ENCODE measurements at places on chromosomes 12 and 14.

DNA sequence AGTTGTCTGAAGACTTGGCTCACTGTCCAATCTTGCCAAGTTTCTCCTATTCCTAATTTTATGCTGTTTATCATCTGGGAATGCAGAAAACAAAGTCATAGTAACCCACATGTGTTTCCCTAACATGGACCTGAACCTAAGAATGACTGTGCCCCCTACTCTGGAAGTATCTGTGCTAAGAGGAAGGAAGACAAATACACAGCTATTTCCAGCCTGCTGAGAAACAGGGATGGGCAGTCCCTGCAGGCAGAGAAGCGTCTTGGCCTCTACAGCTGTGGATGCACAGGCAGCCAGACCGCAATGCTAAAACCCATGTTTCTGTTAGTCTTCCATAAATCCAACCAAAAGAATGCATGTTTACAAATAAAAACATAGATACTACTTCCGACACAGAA, 56.2 kb downstream of the DUSP16 start:
- H3K4me1 ChIP-seq = peaks cover 4% of the 10 kb centered on the region
- DNase-seq = no peak
- H3K4me3 ChIP-seq = no peak overlapping the region
- H3K36me3 ChIP-seq = no peaks in the 10 kb centered on the region
- H3K27me3 ChIP-seq = no peaks in the 10 kb centered on the region

- no peak for DNase-seq
- no peaks in the 10 kb centered on the region for H3K4me1 ChIP-seq
- no peaks in the 10 kb centered on the region for H3K27me3 ChIP-seq
- H3K4me3 ChIP-seq = no peak overlapping the region
- no peaks in the 10 kb centered on the region for H3K36me3 ChIP-seq
- no peak overlapping the region for H3K27ac ChIP-seq
Observed at GRCh38 chr12:32671930-32672780, 6.9 kb upstream of the DNM1L start.

DNA sequence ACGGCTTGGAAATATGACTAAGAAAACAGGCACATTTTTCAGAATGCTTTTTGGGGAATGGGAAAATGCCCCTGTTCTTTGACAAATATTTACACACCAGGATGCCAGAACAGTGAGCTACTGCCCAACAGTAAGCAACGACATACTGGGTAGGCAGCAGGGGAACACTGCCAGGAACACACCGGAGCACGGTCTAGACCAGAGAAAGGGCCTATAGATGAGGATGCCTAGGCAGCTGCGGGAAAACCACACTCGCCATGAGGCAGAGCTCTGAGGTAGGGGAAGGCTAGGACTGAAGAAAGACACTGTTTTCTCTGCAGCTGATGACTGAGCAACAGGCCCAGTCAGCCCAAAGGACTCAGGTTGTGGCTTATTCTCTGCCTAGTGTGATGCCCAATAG, 45.9 kb upstream of the COL2A1 start:
- H3K27ac ChIP-seq = no peak overlapping the region
- no peaks in the 10 kb centered on the region for H3K4me1 ChIP-seq
- no peak for DNase-seq
- no peak overlapping the region for H3K4me3 ChIP-seq
- H3K27me3 ChIP-seq = no peaks in the 10 kb centered on the region

DNA sequence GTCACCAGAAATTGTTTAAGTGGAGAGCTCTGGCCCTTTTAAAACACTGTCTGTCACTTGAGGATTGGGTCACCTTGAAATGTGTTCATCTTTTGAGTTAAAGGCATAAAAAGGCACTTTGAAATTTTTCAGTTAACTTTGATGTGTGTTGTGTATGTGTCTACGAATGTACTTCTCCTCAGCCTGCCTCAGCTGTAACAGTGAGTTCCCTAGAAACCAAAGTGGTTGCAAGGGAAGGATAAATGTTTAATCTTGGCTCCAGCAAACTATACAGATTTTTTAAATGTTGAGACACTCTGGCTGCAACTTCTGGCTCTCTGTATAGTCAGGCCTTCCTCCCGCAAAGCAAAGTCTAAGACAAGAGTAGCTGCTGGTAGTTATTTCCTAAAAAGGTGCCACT, 8.3 kb downstream of the DERA start:
- H3K4me3 ChIP-seq = no peak overlapping the region
- H3K27me3 ChIP-seq = no peaks in the 10 kb centered on the region
- H3K36me3 ChIP-seq = peaks cover 4% of the 10 kb centered on the region
- H3K4me1 ChIP-seq = peaks cover 5% of the 10 kb centered on the region

DNA sequence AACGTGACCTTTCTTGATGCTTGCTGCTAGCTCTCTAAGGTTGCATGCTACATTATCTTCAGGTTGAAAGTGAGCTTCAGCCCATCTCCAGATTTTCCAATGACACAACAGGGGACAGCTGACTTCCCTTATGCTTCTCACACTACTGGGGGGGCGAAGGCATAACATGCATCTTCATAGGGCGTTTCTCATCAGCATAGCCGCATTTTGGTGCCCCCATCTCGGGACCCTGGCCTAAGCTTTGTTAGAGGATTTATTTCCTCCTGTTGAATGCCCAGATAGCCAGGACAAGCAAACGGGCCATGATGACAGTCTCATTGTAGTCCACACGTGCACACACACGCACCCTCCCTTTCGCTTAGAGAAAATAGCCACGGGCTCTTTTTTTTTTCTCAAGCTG, 30.7 kb downstream of the SSPN start:
- no peak for DNase-seq
- H3K4me3 ChIP-seq = no peak overlapping the region
- no peak overlapping the region for H3K27ac ChIP-seq
- peaks cover 5% of the 10 kb centered on the region for H3K4me1 ChIP-seq
- no peaks in the 10 kb centered on the region for H3K36me3 ChIP-seq

- peaks cover 7% of the 10 kb centered on the region for H3K4me1 ChIP-seq
- peak overlapping the region; percentile 80 for H3K4me3 ChIP-seq
- DNase-seq = no peak
Observed at GRCh38 chr12:47078733-47079467, 521 bp upstream of the PCED1B start.

- peaks cover 2% of the 10 kb centered on the region for H3K36me3 ChIP-seq
- peaks cover 42% of the 10 kb centered on the region for H3K4me1 ChIP-seq
- DNase-seq = no peak
- no peak overlapping the region for H3K4me3 ChIP-seq
- H3K27ac ChIP-seq = peak overlapping the region; percentile 11
Observed at GRCh38 chr14:68622856-68623255, 170.0 kb downstream of the ZFP36L1 start.

- peaks cover 5% of the 10 kb centered on the region for H3K4me1 ChIP-seq
- DNase-seq = no peak
- no peaks in the 10 kb centered on the region for H3K27me3 ChIP-seq
- H3K27ac ChIP-seq = no peak overlapping the region
- no peak overlapping the region for H3K4me3 ChIP-seq
- peaks cover 3% of the 10 kb centered on the region for H3K36me3 ChIP-seq
Observed at GRCh38 chr14:23097786-23098185, 2.5 kb downstream of the C14orf119 start.

- no peak for DNase-seq
- H3K36me3 ChIP-seq = no peaks in the 10 kb centered on the region
- H3K4me3 ChIP-seq = no peak overlapping the region
- H3K27me3 ChIP-seq = no peaks in the 10 kb centered on the region
- no peaks in the 10 kb centered on the region for H3K4me1 ChIP-seq
Observed at GRCh38 chr12:5716201-5716600, 228.9 kb downstream of the ANO2 start.

GRCh38 chr12:83313827-83314226, 627.1 kb downstream of the TMTC2 start:
- DNase-seq = no peak
- H3K27ac ChIP-seq = no peak overlapping the region
- no peaks in the 10 kb centered on the region for H3K4me1 ChIP-seq
- H3K27me3 ChIP-seq = no peaks in the 10 kb centered on the region
- H3K4me3 ChIP-seq = no peak overlapping the region

GRCh38 chr14:41872931-41873685, 266.4 kb downstream of the LRFN5 start:
- H3K36me3 ChIP-seq = no peaks in the 10 kb centered on the region
- DNase-seq = no peak
- no peaks in the 10 kb centered on the region for H3K27me3 ChIP-seq
- H3K27ac ChIP-seq = no peak overlapping the region
- H3K4me1 ChIP-seq = no peaks in the 10 kb centered on the region
- H3K4me3 ChIP-seq = no peak overlapping the region

- no peaks in the 10 kb centered on the region for H3K36me3 ChIP-seq
- no peaks in the 10 kb centered on the region for H3K4me1 ChIP-seq
- H3K27ac ChIP-seq = no peak overlapping the region
- H3K27me3 ChIP-seq = no peaks in the 10 kb centered on the region
- no peak overlapping the region for H3K4me3 ChIP-seq
Observed at GRCh38 chr12:58465418-58465817, 454.9 kb downstream of the LRIG3 start.

- H3K27ac ChIP-seq = no peak overlapping the region
- H3K27me3 ChIP-seq = no peaks in the 10 kb centered on the region
- H3K4me1 ChIP-seq = peaks cover 17% of the 10 kb centered on the region
- DNase-seq = peak; percentile 42
Observed at GRCh38 chr12:131900397-131900796, 6.0 kb downstream of the ULK1 start.

DNA sequence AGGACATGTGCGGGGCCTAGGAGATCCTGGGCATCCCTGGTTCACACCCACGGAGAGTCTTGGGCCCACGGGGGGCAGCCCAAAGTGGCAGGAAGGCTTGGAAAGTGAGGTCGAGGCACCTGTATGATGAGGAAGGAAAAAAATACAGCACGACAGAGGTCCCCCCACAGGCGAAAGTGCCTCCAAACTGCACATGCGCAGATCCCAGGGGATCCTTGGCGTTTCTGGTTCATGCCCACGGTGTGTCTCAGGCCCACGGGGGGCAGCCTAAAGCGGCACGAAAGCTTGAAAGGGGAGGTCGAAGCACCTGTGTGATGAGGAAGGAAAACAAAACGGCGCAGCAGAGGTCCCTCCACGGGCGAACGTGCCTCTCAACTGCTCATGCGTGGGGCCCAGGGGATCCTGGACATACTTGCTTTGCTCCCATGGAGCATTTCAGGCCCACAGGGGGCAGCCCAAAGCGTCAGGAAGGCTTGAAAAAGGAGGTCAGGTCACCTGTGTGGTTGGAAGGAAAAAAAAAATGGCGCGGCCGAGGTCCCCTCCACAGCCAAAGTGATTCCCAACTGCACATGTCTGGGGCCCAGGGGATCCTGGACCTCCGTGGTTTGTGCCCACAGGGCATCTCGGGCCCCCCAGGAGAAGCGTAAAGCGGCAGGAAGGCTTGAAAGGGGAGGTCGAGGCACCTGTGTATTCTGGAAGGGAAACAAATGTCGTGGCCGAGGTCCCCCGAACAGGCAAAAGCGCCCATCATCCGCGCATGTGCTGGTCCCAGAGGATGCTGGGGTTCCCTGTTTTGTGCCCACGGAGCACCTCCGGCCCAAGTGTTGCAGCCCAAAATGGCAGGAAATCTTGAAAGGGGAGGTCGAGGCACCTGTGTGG, 582.6 kb downstream of the ALG10 start:
- no peak overlapping the region for H3K4me3 ChIP-seq
- H3K27me3 ChIP-seq = no peaks in the 10 kb centered on the region
- no peak overlapping the region for H3K27ac ChIP-seq
- no peaks in the 10 kb centered on the region for H3K36me3 ChIP-seq
- H3K4me1 ChIP-seq = no peaks in the 10 kb centered on the region
- no peak for DNase-seq

GRCh38 chr14:99509871-99510555, 28.8 kb downstream of the CCNK start:
- no peak for DNase-seq
- no peaks in the 10 kb centered on the region for H3K4me1 ChIP-seq
- no peak overlapping the region for H3K27ac ChIP-seq
- peaks cover 88% of the 10 kb centered on the region for H3K36me3 ChIP-seq

DNA sequence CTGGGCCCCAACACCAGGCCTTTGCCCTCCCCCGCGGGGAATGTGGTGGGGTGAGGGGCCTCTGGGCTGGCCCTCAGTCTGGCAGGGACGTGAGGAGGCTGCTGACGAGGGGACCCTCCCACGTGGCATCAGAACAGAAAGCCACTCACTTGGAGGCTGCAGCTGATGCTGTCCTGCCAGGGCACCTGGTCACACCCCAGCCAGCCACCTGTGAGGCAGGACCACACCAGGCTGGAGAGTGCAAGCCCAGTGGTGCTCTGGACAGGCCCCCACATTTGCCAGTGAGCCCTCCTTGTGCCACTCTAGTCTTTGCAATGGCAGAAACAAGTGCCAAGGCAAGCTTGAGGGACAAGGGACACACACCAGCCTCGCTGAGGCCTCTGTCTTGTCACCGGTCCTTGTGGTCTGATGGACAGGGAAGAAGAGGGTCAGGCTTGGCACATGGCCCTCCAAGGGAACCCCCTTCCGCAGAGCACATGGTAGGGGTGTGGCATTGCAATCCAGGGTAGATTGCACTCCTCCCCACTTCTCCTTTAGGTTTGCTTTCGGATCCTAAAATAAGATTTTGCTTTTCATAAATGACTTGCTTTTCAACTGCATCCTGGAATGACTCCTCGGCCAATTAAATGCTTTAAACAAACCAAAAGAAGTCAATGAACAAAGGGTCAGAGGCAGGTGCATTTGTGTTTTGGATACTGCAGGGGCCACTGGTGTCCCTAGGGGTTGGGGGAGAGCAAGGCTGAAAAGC, 53.7 kb downstream of the CCDC88C start:
- no peaks in the 10 kb centered on the region for H3K27me3 ChIP-seq
- no peak overlapping the region for H3K27ac ChIP-seq
- peak; percentile 9 for DNase-seq
- no peaks in the 10 kb centered on the region for H3K36me3 ChIP-seq
- H3K4me1 ChIP-seq = peaks cover 9% of the 10 kb centered on the region
- no peak overlapping the region for H3K4me3 ChIP-seq
